ENCODE measurements at places on chromosomes 6 and 20.

- no peak for DNase-seq
Measured at GRCh38 chr6:140923048-140923447, 1209.7 kb upstream of the GJE1 start.

- no peak for DNase-seq
Measured at GRCh38 chr6:26330859-26331217, 34.2 kb upstream of the BTN3A2 start.

DNA sequence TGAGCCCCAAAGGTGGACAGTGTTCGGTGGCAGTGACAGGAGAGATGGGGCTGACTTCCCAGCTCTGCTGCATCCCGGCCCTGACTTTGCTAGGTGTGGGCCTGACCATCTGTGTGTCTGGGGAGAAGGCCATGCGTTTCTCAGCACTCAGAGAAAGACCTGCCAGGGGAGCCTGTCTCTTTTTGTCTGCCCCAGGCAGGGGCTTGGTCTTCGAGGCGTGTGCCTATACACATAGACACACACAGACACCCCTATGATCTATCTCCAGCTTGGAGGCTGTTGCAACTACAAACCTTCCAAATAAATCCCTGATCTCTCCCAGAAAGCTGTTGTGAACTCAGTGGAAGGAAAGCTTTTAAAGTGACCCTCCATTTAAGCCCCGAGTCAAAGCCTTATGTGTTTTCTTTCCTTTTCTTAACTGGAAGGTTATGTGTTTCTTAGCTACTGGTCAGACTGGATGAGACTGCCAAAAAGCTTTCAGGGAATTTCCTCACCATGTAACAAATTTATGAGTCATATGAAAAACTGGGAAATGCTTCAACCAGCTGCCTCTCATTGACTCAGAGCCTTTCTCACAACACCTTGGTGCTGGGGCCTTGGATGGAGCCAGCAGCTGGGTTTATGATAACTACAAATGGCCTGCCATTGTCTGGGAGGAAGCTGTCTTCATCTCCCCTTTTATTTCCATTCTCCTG is 102.6 kb downstream of the CDC5L start:
- peak; percentile 99 for DNase-seq

DNA sequence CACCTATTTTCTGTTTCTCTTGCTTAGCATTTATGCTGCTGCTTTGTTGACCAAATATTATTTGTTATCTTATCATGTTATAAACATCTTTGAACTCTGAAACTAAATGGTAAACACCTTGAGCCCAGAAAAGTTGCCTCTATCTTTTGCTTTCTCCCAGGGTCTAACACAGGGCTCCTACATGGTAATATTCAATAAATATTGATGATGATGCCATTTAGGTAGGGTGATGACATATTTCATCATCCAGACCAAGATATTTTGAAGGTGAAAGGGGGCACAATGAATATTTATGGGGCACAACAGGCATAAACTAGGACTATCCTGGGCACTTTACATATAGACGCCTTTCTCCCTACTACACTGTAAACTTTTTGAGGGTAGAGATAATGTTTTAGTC is 11.6 kb upstream of the ENPP4 start:
- no peak for DNase-seq

DNA sequence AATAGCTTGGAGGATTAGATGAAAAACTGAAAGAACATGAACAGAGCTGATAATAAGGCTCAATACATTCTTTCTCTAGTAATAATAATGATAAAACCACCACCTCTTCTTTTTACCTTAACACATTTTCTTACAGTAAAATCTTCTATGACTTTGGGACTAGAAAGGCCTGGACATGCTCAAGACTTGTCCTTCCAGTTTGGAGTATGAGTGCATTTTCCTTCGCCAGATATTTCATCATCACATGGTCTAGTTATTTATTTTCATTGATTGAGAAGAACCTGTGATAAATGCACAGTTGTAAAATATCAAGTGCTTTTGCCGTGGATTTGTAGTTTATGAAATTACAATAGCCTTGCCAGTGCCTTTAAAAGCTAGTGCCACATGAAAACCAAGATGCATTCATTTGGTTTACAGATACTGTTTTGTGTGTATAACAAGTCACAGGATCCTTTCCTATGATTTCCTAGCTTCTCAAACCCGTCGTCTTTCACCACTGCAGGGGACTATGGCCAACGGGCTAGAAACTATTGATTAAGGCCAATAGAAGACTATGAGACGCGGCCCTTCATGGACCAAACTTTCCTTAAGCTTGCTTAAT is 200.2 kb upstream of the ZNF217 start:
- DNase-seq, result no peak

DNA sequence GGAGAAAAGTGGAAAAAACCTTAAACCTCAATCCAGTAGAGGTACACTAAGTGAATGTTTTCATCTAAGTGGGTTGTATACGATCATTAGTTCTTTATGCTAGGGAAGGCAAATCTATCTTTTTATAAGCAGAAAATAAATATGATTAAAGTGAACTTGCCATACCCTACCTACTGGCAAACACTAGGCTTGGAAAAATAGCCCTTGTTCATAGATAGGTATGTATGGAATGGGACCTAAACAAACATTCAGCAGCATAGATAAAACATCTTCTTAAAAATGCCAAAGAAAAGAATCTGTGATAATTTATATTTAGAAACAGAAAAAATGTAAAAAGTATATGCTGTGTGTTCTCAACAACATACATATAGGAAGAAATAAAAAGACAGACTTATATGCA is 18.8 kb downstream of the REV3L start:
- no peak for DNase-seq

DNA sequence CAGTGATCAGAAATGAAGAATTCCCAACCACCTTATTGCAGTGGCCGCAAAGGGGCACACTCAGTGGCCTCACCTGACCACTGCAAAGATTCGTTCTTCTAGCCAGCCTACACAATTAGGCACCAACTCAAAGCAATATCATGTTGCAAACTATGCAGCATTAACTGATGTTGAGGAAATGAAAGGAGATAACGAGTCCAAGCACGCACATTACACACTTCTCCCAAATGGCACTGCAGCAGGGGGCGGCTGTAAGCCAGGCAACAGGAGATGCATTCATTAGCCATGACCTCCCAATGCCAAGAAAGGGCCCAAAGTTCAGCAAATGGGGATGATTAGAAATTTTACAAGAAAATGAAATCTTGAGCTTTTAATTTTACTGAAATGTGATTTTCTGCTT is 39.3 kb downstream of the ATXN1 start:
- DNase-seq, result no peak

DNA sequence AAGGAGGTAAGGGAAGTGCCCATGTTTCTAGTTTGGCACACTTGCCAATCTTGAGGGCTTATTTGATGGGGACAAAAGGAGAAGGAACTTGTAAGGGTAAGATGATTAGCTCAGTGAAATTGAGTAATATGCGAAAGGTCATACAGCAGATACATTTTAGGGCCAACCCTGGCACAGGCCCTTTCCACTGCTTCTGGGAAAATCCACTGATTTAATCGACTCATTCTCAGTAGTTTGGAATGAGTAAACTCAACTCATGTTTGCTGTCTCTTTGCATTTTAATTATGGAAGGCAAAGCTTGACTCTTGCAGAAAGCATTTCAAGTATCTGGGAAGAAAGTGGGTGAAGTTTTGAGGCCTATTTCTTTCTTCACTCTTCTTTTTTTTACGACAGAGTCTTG is 20.0 kb downstream of the PHF20 start:
- DNase-seq, result peak; percentile 91

DNA sequence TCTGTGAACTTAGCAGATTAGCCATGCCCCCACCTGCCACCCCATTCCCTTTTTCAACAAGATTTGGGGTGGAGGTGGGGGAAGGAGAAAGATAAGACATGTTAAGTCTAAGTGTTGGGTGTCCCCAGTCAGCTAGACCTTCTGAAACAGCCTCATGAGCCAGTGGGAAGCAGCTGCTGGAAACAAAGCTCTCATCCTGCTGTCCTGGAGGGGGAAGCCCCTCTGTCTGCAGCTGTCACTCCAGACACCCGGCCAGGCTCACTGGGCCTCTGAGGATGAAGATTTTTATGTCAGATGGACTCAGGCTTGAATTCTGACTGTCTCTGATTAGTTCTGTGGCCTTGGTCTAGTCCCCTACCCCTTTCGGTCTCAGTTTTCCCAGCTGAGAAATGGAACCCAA is 1.1 kb downstream of the BPIFB3 start:
- no peak for DNase-seq

DNA sequence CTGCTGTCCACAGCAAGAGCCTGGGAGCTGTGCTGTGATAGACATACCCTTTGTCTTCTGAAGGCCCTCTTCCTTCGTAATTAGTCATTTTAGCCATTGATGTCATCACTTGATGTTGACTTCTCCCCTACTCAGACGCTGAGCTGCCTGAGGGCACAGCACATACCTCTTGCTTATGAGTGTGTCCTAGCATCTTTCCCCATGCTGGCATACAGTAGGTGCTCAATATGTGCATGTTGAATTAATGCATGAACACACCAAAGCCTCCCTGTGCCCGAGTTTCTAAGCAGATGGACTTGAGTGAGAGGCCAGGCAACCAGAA is 35.8 kb upstream of the FAM83D start:
- no peak for DNase-seq

DNA sequence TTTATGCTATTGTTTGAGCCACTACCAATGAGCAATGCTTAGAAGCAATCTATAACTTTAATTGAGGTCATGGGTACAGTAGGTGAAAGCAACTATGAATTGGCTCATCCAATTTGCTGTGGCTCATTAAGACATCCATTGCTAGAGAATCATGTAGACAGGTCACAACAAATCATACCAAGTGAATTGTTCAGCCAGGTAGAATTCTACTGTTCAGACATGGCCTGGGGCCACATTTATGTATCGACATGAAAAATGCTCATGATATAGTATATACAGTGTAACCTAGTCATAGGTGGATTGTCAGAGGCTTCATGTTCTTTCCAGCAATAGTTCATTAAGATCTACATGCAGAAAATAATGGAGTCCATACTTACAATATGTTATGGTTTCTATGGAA is 633.7 kb upstream of the EYS start:
- no peak for DNase-seq

GRCh38 chr20:61426352-61426751 is 174.3 kb downstream of the CDH4 start:
- peak; percentile 33 for DNase-seq

DNA sequence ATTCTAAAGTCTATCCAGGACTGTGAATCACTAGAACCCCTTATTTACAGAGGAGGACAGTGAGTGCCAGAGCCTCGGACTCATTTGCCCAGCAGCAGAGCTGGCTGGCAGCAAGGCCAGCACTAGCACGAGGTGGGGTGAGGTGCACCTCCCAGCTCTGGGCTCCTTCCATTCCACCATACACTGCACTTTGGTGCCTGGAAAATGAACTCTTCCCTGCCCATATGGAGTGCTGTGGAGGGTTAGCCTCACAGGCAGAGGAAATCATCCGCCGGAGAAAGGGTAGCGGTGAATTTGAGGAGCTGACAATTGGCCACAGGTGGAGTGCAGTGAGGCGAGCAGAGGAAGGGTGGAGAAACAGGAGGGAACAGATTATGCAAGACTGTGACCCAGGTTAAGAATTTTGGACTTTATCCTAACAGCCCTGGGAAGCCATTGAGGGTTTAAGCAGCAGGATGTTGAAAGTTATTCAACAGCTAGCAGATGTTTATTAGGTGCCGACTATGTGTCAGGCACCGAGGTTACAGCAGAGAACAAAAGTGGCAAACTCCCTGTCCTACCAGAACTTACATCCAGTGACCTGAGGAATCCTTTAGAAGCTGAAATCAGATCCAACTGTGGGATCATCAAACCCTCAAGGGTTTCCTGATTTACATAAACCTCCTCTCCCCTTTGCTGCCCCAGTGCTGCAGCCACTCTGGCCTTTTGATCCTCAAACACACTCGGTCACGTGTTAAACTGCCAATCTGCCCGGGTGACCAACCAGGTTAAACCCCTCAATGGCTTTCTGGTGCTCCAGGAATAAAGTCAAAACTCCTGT is 6.2 kb downstream of the TRIM26 start:
- peak; percentile 23 for DNase-seq

- no peak for DNase-seq
Measured at GRCh38 chr6:52908526-52908925, 972 bp downstream of the GSTA3 start.

DNA sequence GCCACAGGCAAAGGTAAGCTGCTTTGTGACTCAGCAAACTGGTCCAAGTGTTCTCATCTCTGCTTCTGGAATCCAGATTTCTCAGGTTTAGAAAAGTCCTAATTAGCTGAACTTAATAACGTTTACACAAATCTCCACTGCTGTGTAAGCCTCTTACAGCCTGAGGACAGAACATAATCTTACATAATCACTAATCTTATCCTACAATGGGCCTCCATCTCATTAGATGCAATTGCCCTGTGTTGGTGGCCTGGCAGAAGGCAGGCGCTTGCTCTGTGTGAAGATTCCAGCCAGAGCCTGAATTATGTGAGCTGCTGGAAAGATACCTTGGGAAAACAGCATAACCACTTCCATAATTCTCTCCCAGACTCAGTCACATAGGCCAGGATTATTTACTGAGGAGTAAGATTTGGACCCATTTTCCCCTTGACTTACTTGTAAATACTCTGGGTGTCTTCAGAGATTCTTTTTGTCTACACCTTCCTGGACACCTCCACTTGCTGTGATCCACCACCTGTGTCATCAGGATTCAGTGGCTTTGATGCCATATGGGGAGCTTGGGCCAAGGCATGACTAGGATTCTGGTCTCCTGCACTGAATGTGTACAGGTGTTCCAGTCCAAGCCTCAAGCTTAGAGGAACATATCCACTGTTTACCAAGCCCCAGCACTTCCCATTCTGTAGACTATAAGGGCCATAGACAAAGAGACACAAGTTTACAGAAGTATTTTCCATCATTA is 104.4 kb downstream of the C6orf118 start:
- DNase-seq, result no peak

- DNase-seq, result no peak
Measured at GRCh38 chr6:128240024-128240428, 280.4 kb downstream of the PTPRK start.

- DNase-seq, result peak; percentile 2
Measured at GRCh38 chr20:15195378-15195777, 858.0 kb upstream of the FLRT3 start.

DNA sequence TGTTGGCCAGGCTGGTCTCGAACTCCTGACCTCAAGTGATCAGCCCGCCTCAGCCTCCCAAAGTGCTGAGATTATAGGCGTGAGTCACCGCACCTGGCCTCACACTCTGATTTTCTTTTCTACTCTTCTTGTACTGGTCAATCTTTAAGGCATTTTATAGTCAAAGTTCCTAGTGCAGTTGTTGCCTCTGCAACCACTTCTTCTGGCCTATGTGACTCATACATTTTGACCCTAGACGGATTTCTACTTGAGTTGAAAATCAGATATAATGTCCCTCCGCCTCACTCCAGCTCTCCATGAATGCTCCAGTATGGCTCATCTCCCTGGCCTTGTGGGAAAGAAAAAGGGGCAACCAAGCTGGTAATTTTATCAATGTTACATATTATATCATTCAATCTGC is 42.4 kb downstream of the TNFRSF21 start:
- DNase-seq, result peak; percentile 57

DNA sequence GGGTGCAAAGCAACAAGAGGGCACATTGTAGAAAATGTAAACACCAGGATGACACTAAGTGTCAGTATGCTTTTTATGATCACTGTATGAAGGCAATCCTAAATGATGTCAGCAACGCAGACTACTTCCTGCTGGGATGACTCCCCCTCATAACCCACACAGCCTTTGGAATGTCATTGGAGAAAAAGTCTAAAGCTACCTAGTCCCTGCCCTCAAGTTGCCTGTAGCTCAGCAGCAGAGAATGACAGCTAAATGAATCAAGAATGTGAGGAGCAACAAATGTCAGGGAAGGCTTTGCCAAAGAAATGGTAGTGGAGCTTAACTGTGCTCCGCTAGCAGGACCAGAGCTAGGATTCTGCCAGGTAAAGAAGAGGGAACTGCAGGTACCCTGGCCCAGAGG is 555.6 kb downstream of the CD83 start:
- peak; percentile 64 for DNase-seq

- DNase-seq, result no peak
Measured at GRCh38 chr20:62876902-62877816, 15.5 kb upstream of the TCFL5 start.
